GOT3 (cell line): ENCODE measurements at places on chromosomes 7 and 10.

DNA sequence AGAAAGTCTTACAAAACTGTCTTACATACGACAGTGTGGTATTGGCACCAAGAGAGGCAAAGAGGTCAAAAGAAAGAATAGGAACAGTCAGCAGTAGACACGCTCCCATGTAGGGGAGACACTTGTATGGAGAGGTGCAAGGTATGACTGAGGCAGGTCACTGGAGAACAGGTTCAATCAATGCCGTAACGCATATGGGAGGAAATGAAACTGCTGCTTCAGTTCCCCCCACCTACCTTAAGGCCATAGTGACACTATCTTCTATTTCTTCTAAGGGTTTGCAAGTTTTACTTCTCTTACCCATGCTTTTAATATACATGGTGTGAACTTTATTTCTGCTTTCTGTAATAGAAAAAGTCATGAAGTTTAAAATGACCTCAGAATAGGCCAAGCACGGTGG, 5.5 kb upstream of the PITRM1 start:
- no peak for DNase-seq

DNA sequence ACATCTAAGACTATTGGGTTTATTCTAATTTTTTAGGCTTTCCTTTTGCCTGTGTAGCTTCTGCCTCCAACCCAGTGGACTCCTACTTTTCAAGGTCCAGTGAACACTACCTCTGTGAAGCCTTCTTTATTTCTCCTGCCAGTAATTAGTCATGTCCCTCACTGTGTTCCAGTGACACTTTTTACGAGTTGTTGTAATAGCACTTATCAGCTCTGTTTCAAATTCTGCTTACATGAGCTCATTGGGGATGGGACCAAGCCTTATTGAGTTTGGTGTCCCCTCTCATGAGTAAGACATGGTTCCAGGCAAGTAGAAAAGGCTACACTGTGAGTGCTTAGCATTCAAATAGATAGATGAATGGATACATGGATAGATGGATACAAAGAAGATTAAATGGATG, 184.6 kb downstream of the HIBADH start:
- DNase-seq: no peak

DNA sequence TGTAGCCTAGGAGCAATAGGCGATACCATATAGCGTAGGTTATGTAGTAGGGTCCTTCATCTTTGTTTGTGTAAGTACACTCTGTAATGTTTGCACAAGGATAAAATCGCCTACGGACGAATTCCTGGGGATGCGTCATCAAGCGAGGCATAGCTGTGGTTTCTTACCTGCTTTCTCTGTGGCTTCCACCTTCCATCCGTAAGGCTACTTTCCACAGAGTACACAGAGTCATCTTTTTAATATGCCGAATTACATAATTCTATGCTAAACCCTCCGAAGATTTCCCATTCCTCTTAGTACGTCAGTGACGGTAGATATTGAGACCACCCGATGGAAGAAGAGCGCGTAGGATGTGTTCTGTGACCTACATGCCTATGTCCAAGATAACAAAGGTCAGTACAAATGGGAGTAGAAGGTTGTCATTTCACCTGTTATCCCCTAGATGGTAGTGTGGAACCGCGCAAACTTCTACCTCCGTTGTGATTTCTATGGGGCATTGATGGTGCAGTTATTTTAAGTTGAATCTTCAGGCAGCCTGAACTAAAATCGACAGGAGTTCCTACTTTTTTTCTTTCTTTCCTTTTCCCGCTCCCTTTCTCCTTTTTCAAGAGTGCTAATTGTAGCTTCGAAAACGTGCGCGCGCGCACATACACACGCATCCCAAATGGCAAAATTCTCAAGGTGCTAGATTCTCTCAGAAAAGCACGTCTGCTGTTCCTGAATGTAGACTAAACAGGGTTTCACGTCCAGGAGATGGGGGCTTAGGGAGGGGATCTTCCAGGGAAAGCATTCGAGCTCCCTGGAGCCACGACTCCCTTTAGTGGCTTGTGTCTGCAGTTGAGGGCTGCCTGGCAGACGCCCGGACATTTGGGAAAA, 111.7 kb upstream of the MBL2 start:
- DNase-seq: no peak

DNA sequence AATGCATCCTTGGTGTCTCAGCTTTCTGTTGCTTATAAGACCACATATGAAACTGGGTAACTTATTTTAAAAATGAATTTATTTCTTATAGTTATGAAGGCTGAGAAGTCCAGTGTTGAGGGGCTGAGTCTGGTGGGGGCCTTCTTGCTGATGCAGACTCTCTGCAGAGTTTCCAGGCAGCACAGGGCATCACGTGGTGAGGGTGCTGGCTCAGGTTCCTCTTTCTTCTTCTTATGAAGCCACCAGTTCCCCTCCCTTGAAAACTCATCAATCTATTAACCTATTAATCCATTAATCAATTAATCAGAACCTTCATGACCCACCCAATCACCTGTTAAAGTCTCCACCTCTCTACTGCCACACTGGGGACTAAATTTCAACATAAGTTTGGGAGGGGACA, 595.6 kb upstream of the NRP1 start:
- DNase-seq: no peak

- no peak for DNase-seq
Observed at GRCh38 chr7:79462390-79462789, 8.9 kb upstream of the MAGI2 start.

DNA sequence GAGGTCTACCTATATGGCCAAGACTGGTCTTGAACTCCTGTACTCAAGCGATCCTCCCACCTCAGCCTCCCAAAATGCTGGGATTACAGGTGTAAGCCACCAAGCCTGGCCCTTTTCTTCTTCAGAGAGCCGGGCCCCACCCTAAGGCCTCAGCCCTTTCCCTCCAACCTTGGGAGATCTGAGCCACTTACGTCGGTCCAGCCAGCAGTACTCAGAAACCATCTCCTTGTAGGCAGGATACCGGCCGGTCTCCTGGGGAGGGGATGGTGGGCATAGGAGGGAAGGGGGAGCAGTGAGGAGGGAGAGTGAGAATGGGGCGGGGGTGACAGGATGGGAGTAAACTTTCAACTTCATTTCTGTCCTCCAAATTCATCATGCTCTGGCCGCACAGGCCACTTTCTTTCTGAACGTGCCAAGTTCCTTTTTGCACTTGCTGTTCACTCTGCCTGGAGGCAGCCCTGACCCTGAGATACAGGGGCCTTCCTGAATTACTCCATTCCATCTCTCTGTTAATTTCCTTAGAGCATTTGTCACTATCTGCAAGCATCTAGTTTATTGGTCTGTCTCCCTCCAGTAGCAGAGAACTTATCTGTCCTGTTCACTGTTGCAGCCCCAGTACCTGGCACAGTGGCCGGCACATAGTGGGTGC, 10.4 kb downstream of the PDZD7 start:
- DNase-seq: no peak

DNA sequence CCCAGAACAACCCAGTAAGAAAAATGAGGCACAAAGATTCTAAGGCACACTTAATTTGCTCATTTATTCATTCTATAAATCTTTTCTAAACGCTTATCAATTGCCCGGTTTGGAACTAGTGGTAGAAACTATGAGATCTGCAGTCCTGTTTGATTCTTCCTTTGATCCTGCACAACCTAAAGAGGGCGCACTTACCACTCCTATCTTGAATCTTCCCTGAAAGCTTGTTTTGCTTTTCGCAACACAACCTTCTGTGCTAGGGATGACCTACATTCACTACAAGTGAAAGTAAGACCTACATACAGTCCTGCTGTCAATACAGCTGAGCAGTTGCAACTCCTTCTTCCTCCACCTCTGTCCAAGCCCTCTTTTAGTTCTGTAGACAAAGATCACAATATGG, 12.6 kb upstream of the ARL4A start:
- DNase-seq: no peak

DNA sequence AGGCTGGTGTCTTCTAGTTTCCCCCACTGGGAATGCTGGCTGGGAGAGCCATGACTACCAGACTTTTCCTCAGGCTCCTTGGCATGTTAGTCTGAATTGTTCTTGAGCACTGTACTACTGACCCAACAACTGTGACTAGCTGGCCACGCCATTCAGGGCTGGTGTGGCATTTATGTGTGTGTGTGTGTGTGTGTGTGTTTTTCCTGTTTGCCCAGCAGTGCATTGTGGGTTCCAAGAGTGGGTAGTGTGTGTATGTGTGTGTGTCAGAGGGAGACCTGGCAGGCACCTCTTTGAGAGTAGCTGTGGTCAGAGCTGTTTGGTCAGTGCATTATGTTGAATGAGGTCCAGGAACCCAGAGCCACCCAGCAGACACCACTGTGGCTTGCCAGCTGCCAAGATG, 9.2 kb downstream of the PCBD1 start:
- no peak for DNase-seq

DNA sequence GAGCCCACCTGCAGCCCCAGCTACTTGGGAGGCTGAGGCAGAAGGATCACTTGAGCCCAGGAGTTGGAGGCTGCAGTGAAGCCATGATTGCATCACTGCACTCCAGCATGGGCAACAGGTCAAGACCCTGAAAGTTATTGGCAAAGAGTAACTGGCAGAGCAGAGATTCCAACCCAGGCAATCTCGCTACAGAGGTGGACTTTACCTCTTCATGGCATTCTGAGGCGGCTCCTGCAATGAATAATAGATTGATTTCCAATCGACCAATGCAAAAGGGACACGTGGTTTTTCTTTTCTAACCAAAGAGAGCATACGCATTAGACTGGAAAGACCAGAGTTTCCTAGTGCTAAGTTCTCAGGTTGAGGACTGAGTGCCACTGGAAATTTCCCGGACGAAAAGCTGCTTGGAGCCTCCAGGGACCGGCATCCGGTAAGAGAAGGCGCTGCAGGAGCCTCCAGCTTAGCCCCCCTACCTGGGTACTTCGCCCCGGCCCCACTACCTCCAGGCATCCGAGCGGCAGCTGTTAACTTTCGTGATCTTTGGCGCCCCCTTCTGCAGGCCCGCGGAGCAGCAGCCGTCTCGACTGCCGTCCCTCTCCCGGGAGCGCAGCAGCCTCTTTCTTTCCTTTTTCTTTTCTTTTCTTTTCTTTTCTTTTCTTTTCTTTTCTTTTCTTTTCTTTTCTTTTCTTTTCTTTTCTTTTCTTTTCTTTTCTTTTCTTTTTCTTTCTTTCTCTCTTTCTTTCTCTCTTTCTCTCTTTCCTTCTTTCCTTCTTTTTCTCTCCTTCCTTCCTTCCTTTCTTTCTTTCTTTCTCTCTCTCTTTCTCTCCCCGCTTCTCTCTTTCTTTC, 4.1 kb downstream of the MBLAC1 start:
- DNase-seq: peak; percentile 15
